ENCODE measurements at places on chromosomes 11 and 22.

GRCh38 chr11:78310500-78310909, 107.1 kb downstream of the GAB2 start:
- DNase-seq: no peak

DNA sequence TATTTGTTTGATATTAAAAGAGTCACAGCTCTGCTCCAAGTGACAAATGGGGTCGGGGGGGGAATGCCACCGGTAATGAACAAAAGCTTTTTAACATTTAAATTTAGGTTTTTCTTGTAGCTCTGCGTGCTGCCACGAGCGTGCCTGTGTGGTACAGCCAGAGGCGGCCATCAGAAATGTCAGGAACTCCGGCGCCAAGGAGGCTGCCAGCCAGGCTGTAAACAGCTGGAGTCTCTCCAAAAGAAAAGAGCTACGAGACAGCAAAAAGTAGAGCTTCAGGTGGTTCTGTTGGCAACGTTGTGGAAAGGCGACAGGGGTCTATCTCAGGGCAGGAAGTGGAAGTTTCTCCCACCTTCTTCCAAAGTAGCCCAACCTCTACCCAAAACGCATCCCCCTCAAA, 532.8 kb downstream of the OPCML start:
- no peak for DNase-seq

DNA sequence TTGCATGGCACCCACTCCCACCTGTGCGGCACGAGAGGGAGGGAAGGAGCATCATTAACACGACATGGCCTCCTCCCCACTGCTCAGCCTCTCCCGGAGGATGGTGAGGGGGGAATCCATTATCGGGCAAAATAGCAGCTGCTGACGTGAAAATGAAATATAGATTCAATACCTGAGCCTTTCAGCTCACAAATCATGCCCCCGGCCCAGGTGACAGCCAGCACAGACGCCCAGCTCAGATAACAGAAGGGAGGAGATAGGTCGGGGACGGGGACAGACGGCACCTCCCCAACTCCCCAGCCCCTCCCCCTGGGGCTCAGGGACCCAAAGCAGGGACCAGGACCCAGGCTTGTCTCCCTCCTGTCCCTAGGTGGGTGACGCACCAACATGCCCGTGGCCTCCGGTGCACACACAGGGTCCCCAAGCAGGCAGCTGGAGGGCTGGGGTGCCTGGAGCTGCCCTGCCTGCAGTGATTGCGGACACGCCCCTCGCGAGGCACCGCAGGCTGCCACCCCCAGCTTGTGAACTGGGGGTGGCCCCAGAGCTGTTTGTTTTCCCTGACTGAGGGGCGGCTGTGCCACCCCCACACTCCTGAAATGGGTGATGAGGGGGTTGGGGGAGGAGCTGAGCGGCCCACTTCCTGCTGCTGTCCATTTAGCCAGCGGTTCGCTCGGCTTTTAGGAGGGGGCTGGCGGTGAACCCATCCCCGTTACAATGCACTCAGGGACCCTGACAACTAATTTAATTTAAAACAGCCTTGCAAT, 31.7 kb downstream of the FLRT1 start:
- peak; percentile 10 for DNase-seq

GRCh38 chr22:49446759-49447710, 380.6 kb downstream of the BRD1 start:
- peak; percentile 35 for DNase-seq

DNA sequence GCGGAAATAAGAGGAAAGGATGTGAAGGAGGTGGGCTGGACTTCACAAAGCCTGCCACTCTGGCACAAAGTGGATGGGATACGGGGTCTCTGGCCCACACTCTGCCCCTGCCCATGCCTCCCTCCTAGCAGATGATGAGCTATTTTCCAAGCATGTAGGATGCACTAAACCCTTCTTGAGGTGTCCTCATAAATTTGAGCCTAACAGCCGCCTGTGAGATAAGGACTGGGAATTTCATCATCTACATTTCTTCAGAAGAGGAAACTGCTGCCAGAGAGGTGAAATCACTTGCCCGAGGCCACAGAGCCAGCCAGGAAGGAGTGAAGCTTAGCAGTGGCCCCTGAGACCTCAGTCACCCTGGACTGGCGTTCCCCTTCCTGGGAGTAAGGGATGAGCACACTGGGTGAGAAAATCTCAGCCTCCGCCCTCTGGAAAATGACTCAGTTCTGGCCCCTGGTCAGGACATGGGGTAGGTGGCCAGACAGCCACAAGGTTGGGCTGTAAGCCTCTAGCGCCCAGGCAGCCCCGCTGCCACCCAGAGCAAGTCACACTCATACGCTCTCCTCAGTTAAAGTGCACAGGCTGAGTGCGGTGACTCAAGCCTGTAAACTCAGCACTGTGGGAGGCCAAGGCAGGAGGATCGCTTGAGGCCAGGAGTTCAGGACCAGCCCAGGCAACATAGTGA, 27.9 kb downstream of the MB start:
- DNase-seq: no peak

- DNase-seq: no peak
Measured at GRCh38 chr11:117221775-117222517, 9.9 kb downstream of the PCSK7 start.

GRCh38 chr11:4523666-4524065, 21.3 kb upstream of the OR52M1 start:
- no peak for DNase-seq

DNA sequence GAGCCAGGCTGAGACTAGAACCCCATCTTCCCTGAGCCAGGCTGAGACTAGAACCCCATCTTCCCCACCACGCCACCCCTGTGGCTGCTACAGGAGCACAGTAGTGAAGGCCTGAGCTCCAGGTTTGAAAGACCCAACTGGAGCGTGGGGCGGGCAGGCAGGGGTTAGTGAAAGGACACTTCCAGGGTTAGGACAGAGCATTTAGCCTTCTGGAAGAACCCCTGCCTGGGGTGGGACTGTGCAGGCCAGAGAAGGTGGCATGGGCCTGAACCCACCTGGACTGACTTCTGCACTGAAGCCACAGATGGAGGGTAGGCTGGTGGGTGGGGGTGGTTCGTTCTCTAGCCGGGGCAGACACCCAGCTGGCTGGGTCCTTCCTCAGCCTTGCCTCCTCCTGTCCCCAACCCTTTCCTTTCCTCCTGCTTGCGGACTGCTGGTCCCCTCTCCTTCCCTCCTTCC, 24.1 kb downstream of the SUN2 start:
- no peak for DNase-seq

DNA sequence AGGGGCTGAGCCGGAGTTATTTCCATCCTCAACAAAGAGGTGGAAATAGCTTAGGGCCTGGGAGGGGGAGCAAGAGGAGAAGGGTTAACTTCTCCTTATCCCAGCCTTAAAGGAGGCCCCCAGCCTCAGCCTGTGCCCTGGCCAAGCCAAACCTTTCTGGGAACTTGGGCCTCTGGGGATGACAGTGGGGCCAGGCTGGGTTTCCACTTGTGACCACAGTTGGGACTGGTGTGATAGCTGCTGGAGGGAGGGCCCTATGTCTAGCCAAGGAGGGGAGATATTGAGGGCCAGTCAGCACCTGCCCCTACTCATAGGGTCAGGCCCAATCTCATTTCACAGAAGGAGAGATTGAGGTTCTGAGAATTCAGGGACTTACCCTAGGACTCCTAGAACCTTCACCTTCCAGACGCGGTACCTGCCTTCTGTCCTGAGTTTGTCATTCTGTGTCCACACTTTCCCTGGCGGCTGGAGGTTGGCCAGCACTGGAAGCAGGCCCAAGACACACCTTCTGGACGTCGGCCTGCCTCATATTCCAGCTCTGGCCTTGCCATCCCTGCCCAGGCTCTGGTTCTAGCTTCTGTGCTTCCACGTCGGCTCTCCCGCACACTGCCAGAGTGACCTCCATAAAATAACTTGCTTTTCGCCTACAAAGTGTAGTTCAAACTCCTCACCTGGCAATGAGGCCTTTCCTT, 3.1 kb downstream of the RELT start:
- DNase-seq: no peak

DNA sequence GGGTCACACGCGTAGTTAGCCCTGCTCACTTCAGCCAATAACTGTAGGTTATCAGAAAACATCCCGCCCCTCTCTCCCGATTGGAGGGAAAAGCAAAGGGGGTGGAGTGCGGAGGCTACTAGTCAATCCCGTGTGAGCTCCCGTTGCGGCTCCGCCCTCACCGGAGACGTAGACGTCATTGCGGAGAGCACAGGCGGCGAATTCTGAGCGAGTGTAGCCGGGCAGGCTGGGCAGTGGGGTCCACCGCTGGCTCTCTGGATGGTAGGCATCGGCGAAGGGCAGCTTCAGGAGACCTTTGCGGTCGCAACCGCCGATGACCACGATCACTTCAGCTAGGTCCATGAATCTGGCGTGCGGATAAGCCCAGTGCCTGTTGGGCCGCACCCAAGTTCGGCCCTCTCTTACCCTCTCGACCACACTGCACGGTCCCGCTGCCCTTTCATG, 4.7 kb downstream of the KLHL35 start:
- peak; percentile 65 for DNase-seq

GRCh38 chr22:22099833-22100812, 117.5 kb upstream of the TOP3B start:
- no peak for DNase-seq

DNA sequence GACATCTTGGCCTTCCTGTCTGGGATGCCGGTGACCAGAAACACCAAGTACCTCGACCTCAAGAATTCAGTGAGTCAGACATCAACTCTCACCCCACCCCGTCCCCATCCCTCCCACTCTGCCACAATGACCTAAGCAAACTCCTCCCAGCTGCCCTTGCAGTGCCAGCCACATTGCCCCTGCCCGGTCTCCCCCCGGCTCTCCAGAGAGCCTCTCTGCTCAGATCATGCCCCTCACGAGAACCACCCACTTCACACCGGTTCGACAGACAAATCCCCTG, 23.6 kb upstream of the MYRF start:
- DNase-seq: no peak

- DNase-seq: no peak
Measured at GRCh38 chr22:20587206-20587958, 80.0 kb downstream of the MED15 start.

GRCh38 chr11:118924591-118925585, 838 bp downstream of the BCL9L start:
- DNase-seq: peak; percentile 70

DNA sequence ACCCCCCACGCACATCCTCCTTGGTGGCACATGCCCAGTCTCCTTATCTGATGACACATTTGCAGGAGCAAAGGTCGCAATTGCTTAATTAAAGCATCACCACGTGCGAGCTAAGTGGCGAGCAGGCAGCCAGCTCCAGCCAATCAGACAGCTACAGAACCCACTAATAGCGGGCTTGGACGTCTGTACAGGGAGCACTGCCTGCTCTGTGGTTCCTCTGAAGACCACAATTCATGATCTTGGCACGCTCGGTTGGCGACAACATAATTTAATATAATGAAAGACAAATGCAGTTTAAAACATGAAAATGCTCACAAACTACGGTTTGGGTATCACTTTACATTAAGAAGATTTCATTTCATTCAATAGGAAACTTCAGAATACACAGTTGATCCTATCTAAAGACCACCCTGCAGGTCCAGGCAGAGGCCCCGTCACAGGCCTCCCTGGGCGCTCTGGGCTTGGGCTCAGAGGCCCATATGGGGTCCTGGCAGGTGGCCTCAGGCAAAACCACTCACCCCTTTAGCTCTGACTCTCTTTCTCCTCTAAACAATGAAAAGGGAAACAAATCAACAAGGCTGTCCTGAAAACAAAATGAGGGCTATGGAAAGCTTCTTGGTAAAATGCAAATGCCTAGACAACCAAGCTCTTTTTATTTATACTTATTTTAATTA, 10.4 kb downstream of the PACSIN2 start:
- DNase-seq: peak; percentile 36

GRCh38 chr11:17760102-17761029, 25.8 kb downstream of the KCNC1 start:
- peak; percentile 27 for DNase-seq

DNA sequence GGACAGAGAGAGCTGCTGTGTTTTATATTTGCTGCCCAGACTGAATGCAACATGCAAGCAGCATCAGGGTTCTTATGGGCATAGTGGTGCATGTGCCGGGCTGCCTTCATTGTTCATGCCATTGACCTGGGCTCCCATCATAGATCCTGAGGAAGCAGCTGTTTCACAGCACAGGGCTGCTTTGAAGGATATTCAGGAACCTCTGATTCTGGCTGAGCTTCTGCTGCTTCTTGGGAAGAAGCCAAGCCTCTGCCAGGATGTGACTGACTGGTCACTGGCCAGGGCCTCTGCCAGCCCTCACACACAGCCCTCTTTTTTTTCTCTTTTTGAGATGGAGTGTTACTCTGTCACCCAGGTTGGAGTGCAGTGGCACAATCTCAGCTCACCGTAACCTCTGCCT, 43.3 kb downstream of the CYB5R2 start:
- DNase-seq: no peak

GRCh38 chr22:21012446-21013407, 2.2 kb upstream of the P2RX6 start:
- no peak for DNase-seq

DNA sequence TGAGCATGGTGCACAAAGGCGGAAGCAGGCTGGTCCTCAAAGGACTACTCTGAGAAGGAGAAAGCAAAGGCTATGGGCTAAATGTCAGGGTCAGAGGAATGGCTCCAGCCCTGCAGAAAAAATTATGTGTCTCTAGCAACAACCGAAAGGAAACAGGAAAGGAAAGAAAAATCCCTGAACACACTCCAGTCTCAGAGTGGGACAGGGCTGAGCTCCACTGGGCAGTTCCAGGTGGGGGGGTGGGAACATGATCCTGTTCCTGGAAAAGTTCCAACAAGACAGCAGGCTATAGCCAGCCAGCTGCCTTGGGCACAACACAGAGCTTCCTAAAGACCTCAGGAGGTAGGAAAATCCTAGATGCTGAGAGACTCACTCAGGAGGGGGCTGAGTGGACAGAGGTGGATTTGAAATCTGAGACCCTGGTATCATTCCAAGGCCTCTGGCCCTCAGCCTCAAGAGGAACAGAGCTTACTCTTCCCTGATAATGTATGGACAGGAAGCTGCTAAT, 1088.2 kb downstream of the TBC1D22A start:
- no peak for DNase-seq

DNA sequence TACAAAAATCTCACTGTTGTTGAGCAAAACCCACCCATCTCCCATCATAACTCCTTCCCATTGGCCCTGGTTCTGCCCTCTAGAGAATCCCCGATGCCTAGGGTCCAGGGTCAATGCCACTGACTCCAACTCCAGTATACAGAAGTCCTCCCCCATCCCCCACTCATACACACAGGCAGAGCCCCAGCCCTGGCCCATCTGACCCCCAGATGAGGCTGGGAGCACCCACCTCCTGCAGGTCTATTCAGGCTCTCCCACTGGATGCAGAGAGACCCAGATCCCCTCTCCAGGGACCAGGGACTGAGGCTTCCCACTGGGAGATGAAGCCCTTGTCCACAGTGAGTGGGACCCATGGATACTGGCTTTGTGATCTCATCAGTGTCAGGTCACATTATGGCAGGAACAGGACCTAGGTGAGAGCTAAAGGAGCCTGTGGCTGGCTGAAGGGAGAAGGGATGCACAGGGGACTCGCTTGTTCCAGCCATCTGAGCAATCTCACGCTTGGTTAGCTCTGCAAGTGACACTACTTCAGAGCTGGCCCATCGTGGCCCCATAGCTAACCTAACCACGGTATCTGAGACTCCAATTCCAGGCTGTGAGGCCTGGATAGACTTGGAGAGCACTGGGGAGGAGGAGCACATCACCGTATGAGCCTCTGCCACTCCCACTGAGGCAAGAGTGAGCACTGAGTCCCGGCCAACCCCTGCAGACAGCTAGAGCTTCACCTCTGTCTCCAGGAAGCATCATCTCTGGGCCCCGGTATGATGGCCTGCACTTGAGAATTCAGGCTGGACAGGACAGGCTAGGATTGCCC, 35.7 kb downstream of the TRIM29 start:
- DNase-seq: no peak

GRCh38 chr11:86749376-86749775, 51.0 kb upstream of the PRSS23 start:
- DNase-seq: no peak
